Inflammatory macrophage treated with lipopolysaccharide for 4 hours (primary cell): ENCODE measurements at places on chromosomes 13 and 19.

DNA sequence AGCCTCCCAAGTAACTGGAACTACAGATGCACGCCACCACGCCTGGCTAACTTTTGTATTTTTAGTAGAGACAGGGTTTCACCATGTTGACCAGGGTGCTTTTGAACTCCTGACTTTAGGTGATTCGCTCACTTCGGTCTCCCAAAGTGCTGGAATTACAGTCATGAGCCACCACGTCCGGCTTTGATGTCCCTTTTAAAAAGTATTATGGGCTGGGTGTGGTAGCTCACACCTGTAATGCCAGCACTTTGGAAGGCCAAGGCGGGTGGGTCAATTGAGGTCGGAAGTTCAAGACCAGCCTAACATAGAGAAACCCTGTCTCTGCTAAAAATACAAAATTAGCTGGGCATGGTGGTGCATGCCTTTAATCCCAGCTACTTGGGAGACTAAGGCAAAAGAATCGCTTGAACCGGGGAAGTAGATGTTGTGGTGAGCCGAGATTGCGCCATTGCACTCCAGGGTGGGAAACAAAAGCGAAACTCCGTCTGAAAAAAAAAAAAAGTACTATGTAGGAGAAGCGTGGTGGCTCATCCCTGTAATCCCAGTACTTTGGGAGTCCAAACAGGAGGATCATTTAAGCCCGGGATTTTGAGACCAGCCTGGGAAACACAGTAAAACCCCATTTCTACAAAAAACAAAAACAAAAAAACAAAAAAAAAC, 22.8 kb upstream of the ERVV-1 start:
- DNase-seq = peak; percentile 67

- no peak for DNase-seq
Measured at GRCh38 chr19:38850436-38850975, 720 bp upstream of the HNRNPL start.

DNA sequence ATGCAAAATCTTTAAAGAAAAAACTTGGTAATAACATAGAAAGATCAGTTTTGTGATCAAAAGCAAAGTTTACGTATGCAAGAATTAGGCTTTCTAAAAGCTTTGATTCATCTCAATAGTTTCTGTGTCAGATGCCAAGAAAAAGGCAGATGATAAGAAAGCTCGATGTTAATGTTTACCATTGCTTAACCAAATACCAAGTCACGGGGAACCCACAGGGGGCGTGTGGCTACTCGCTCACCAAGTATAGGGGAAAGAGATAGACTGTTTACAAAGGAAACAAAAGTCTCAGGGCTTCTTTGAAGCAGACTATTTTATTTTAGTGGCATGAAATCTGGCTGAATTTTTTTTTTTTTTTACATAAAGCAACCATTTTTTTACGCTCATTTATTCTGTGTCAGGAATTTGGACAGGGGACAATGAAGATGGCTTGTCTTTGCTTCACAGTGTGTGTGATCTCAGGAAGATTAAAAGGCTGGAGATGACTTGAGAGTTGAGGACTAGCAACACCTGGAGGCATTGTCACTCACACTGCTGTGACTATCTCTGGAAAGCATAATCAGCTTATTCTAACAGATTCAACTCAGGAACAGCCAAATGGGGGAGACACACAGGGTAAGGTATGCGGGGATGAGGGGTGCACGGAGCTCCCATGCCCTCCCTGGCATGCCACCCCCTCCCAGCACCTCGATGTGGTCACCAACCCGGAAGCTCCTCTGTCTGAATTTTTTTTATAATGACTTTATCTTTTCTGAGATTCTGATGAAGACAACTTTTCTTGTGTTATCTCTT, 24.9 kb downstream of the RCBTB1 start:
- DNase-seq = peak; percentile 20

- DNase-seq = no peak
Measured at GRCh38 chr19:28213470-28214082, 999.4 kb downstream of the UQCRFS1 start.

GRCh38 chr13:113557013-113557412, 27.5 kb upstream of the TFDP1 start:
- DNase-seq = no peak

DNA sequence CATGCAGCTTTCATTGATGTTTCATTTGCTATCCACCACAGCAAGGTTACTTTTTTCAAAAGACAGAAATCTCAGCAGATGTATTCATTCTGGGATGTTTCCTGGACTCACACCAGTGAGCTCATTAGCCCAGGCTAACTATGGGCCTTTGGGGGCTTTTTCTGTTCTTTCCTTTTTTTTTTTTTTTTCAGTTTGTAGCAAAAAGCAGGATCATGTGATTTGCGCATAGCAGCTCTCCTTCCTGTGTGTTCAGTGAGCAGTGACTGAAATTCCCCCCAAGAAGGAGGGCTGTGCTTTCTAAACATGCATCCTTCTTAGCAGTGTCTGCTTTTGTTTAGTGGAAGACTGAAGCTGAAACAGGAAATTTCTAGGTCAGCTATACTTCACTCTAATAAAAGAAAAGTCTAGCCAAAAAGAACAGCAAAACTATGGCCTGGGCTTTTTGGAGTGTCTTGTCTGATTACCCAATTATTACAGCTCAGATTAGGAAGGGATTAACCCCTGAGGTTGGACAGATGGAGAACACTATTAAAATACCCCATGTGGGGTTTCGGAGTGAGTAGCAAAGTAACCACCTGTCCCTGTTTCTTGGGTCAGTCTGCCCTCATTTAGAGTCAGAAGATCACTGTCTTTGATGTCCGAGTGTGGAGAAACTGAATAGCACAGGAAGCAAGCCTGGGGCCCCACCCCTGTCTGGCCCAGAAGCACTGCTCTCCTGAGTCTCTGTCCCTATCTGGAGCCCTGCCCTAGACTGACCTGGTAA, 8.9 kb upstream of the AMER2 start:
- no peak for DNase-seq
